ENCODE measurements at places on chromosomes 4 and X. TPM values are rescaled to one million over a fixed set of nuclear protein-coding genes. Genes with fewer than 3 reads are reported as not detected.
A peak's percentile ranks its signal among the peaks of the same experiment; 100 is the strongest.

GRCh38 chr4:103306870-103307375 is 108.8 kb upstream of the CENPE start:
- DNase-seq: peak; percentile 82

PABPC5 gene
- total RNA-seq: not detected

DNA sequence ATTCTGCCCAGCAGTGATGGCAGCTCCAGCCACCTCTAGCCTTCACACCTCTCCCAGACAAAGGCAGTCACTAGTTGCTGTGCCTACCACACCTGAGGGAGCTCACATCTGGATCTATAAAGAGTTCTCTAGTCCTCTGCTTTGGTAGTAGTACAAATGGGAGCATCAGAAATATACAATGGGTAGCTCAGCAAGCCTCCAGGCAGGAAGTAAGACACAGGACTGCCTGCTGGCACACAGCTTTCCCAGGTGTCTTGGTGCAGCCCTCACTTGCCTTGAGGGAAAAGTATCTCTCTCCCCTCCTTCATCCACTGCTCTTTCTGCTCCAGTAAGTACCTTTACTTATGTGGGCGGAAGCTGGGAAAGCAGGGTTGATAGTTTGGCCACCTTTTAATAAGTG is 212.9 kb upstream of the SLC7A11 start:
- no peak for DNase-seq

DNA sequence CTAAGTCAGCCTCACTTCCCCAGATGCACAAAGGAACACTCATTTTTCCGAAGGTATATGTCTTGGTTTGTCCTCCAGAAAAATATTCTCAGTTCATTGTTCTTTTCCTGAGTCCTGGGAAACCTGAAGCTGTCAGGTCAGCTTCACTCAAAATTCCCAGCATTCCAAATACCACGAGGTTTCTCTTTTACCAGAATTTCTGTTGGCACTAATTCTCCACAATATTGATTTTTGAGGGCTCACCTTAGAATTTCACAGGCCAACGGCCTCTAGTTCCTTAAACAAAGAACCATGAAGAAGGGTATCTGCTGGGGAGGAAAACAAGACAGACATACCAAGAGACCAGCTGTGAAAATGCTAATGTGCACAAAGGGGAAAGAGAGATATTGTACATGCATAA is 8.0 kb upstream of the MAGEB5 start:
- no peak for DNase-seq

CLIC2 gene
- total RNA-seq: not detected

TCP11X2 gene
- not detected for total RNA-seq

DNA sequence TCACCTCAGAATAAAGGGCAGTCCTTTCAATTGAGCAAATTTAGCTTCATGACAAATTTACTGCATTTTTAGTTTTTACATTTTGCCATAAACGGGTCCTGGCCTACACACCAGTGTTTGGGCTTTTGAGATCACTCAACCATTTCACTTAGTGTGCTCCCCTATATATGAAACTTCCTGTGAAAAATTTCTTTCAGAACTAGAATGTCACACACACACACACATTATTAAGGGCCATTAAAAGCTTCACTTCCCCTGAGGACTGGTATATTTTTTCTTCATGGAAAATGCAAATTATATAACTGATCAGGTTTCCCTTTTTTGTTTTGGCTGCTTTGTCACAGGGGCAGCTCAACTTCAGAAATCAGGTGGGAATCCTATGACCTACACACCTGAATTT is 206.5 kb downstream of the ENOX2 start:
- no peak for DNase-seq

GRCh38 chr4:162126729-162127128 is 37.1 kb downstream of the FSTL5 start:
- no peak for DNase-seq
